ENCODE measurements at places on chromosomes 11 and 22. TPM values are rescaled to one million over a fixed set of nuclear protein-coding genes. Genes with fewer than 3 reads are reported as not detected.

Gene GGTLC2
- total RNA-seq, result not detected

Gene TEX54
- total RNA-seq, result not detected

Gene OR8A1
- total RNA-seq, result not detected

Gene OR6A2
- total RNA-seq, result 0.05 TPM

Gene CARD18
- 0.28 TPM for total RNA-seq

Gene KCNJ4
- 0.66 TPM for total RNA-seq

Gene LRRC10B
- 4.1 TPM for total RNA-seq

Gene OR10AG1
- total RNA-seq, result not detected

Gene OLFML1
- total RNA-seq, result 2.2 TPM

Gene PLEKHA7
- 2.0 TPM for total RNA-seq

Gene FOLR1
- 0.47 TPM for total RNA-seq

Gene PLAAT5
- total RNA-seq, result 0.19 TPM

Gene OR52N4
- total RNA-seq, result 0.09 TPM

Gene OR51B5
- total RNA-seq, result 0.14 TPM

Gene PLXNB2
- total RNA-seq, result 13.1 TPM

All from thymus (tissue), 14 donors.